Renal pelvis (tissue), 12 donors: ENCODE measurements at places on chromosomes 1 and 21. TPM values are rescaled to one million over a fixed set of nuclear protein-coding genes. Genes with fewer than 3 reads are reported as not detected.

KLF17 gene
- polyA plus RNA-seq = not detected

F13B gene
- polyA plus RNA-seq = not detected

HAO2 gene
- 107 TPM for polyA plus RNA-seq

PROX1 gene
- 6.7 TPM for polyA plus RNA-seq

GRCh38 chr1:41762251-41762650 is 156.5 kb downstream of the HIVEP3 start:
- no peak for DNase-seq

DNA sequence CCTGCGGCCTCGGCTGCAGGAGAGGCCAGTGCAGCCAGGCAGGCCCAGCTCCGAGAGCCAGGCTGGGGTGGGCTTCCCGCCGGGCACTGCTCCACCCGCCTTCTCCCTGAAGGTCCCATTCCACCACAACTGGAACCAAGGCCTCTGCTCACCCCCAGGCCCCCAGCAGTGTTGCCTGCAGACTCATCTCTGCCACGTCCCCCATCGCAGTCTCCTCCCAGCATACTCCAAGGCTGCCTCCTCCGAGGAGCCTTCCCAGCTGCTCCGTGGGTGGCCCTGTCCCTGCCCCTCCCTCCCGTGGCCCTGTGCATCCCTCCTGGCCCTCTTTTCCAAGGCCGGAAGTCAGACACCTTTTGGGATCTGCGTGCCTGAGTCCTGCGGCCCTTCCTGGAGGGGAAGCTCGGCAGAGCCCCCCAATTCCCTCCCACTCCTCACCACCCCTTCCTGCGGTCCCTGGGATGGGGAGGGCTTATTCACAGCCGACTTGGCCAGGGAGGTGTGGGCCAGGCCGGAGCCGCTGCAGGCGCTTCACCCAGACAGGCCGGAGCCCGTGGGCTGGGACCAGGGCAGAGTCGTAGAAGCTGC is 47.6 kb downstream of the SLX9 start:
- no peak for DNase-seq

DNA sequence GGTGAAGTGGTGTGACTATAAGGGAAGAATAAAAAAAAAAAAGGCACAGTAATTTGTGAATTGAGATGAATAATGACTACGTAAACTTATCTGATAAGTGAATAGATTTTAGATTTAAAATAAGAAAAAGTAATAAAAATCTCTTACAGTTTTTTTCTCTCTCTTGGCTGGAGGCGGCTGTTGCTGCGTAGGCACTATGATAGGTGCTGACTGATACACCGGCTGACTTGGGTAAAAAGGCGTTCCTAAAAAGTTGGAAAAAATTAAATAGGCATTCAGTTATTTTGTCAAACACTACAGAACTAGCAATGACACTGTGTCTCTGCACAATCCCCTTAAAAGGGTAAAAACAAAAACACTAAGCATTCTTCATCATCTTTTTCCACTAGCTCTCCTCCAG is 185.7 kb upstream of the HP1BP3 start:
- no peak for DNase-seq

- DNase-seq = no peak
These were observed 549.9 kb upstream of the RGS18 start for GRCh38 chr1:191608367-191608766.

- DNase-seq = no peak
These were observed 81.6 kb upstream of the SYT6 start for GRCh38 chr1:114235281-114235680.

CR2 gene
- polyA plus RNA-seq = 3.6 TPM

DNA sequence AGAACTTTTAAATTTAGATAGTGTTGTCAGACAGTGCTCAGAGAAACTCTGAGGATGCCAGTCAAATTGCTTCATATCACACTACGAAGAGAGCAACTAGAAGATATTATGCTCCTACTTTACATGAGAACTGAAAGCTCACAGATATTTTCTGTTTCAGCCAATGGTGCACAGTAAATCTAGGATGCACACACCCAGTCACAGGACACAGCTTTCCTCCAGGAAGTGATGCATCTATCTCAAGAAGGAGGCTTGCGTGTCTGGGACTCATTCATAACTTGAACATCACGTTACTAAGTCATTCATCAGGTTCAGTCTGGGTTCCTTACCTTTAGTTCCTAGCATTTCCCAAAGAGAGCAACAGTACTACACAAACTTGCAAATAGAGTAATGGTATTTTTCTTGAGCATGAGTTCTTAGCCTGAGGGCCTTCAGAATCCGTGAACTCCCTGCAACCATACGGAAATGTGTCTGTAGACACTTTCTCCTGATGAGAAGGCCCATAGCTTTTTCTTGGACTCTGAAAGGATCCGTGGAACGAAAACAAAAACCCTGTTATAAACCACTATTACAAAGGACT is 12.2 kb downstream of the ZNF697 start:
- no peak for DNase-seq
